ENCODE measurements at places on chromosomes 11 and 22.

GRCh38 chr22:47202819-47203553 lies 440.5 kb downstream of the TBC1D22A start:
- no peak for DNase-seq

- DNase-seq, result no peak
Measured at GRCh38 chr11:44680982-44681597, 45.7 kb upstream of the TSPAN18 start.

DNA sequence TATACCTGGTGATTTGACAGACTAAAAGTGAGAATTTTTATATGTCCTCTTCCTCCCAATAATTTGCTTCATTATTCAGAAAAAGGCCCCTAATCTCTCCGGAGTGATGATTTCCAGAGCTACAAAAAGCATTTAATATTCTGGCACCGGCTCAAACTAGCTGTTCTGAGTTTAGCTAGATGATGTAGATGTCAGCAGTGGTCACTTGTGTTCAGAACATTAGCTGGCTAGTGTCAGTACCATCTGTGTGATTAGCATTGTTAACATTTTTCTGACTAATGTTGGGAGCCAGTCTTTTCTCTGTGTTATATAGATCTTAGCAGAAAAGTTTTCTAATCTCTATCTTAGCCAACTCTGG lies 68.7 kb upstream of the RRM1 start:
- DNase-seq, result no peak

GRCh38 chr11:65932558-65932919 lies 12.7 kb upstream of the TSGA10IP start:
- no peak for DNase-seq

DNA sequence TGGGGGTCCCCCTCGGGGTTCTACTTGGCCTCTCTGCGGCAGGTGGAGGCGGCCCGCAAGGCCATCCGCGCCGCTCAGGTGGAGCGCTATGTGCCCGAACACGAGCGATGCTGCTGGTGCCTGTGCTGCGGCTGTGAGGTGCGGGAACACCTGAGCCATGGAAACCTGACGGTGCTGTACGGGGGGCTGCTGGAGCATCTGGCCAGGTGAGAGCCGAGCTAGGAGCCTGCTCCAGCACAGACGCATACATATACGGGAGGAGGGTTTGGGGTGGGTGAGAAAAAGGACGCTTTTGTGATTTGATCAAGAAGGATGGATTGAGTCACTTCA lies 415 bp downstream of the CENATAC start:
- DNase-seq, result no peak

GRCh38 chr22:17922925-17923903 lies 101.1 kb downstream of the MICAL3 start:
- DNase-seq, result no peak

DNA sequence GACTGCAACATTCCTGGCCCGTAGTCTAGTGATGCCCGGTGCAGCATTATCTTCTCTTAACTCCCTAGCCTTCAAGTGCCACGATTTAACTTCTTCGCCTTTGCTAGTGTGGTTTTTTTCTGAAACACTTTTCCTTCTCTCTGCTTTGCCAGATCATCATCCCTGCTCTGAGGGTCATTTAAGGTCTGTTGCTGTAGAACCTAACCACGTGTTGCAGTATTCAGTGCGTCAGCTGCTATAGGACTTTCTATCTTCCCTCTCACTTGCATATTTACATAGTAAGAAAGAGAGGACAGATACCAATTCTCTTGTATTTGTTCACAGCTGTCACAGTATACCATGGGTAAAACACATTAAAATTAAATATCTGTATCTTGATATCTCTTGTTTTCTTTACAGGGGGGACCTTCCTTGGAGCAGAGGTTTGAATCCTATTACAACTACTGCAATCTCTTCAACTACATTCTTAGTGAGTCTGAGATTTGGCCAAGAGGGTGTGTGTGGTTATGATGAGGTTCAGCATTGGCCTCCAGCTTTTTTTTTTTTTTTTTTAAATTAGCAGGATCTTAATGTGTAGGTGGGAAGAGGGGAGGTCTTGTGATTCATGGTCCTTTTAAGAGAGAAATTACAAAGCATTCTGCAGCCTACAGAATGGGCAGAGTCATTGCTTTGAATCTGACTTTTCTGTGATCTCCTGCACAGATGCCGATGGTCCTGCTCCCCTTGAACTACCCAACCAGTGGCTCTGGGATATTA lies 13.5 kb downstream of the EIF3L start:
- no peak for DNase-seq

DNA sequence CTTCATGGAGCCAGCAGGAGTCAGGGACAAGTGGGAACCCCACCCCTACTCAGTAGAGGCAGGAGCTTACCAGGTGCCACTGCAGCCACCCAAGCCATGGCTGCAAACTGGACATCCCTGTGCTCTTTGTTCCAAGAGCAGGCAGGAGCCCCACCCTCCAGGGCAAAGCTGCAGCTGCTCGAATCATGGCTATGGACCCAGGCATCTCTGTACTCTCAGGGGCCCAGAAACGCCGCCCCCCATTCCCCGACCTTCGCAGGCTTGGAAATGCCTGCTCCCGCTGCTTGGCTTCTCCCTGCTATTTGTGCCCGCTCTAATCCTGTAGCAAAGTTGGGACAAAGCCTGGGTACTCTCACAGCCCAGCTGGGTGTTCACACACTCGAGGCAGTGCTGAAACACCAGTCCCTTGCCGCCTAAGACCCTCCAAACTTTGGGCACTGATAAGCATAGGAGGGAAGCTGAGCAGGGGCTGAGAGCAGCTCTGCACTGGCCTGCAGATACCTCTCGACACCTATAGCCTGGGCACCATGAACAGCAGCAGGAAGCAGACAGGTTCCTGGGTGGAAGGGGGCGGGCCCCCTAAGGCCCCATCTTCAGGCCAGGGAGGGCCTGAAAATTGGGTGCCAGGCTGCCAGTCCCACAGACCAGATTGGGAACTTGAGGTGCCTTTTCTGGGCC lies 402.4 kb downstream of the LRRC4C start:
- DNase-seq, result no peak

DNA sequence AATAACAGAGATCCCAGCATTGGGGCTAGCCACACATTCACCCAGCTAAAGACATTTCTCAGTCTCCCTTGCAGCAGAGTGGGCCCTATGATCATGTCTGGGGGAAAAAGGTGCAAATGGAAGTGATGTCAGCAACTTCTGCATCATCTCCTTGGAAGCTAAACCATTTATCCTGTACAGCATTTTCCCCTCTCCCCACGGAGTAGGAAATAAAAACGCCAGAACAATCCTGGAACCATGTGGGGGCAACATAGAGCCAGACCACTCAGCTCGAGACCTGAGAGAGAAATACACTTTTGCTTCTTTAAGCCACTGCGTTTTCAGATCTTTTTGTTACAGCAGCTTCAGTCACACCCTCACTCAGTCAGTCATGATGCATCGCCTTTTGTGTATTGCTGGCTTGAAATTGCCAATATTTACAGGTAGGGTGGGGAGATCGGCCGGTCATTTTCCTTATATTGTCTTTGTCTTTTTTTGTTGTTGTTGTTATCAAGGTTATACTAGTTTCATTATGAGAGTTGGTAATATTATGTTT lies 9.1 kb upstream of the RAC2 start:
- DNase-seq, result no peak

DNA sequence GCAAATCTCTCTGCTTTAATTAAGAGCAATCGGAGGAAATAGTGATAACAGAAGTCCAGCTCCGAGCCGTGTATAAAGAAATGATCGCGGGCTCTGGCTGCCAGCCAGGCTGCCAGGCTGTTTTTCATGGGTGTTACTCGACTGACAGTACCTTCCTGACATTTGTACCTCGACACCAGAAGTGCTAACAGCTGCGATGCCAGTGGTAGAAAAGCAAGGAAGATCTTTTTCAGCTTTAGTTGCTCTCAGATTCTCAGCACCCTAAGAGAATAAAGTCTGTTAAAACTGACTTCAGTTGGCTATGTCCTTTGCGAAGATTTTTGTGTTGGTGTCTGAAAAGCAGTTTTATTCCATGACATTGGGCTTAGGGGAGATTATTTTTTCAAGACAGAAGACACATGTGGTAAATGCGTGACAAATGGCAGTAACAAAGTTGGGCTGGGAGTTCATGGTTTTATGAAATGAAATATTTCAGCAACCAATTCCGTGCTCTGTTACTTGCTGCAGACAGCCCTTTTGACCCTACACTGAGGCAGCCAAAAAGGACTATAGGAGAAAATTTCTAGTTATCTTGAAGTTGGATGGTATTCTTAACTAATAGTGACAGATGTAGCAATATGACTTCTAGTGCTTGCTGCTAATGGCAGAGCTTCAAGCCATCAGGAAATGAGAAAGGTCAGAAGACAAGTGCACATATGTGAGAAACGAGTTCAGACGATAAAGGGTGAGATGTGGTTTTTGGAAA lies 296.2 kb downstream of the CNTN5 start:
- no peak for DNase-seq

GRCh38 chr11:113141010-113141409 lies 173.4 kb upstream of the TTC12 start:
- DNase-seq, result no peak

DNA sequence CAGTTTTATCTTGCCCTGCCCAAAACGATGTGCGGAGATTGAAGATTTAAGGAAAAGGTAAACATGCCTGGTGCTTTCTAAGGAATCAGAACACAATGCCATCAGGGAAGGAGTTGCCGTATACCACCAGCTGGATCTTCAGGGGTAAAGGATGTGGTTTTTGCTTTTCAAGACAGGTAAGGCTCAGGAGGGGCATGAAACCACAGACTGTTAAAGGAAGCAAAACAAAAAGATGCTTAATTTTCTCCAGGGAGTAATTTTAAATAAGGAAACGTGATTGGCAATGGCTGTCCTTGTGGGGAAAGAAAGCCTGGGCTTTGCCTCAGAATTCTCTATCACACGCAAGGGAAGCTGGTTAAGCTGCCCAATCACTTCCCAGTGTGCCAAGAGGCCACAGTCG lies 655.6 kb downstream of the OPCML start:
- DNase-seq, result no peak
